ENCODE measurements at places on chromosomes 6 and 20.

- no peak for DNase-seq
These were observed 121.3 kb downstream of the DOK5 start for GRCh38 chr20:54596651-54597050.

DNA sequence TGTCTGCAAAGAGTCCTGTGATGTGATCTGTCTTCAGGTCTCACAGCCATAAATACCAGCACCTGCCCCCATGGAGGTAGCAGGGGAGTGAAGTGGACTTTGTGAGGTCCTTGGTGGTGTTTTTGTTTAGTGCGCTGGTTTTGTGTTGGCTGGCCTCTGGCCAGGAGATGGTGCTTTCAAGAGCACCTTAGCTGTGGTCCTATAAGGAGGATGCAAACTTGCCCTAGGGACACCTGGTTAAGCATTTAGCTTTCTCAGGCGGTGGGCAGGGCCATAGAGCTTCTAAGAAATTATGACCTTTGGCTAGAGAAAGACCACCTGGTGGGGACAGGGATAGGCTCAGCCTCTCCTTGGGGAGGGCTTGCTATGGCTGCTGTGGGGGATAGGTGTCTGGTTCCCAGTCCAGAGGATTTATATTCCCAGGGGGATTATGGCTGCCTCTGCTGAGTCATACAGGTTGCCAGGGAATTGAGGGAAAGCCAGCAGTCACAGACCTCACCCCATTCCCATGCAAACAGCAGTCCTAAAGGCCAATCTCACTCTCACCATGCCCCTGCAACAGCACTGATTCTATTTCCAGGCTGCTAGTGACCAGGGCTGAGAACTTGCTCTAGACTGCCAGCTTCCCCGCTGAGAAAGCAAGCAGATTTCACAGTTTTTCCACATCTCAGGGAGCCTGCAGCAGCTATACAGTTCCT, 259.3 kb downstream of the TFAP2B start:
- no peak for DNase-seq

- no peak for DNase-seq
These were observed 282.9 kb downstream of the CLIC5 start for GRCh38 chr6:45732731-45733130.

- no peak for DNase-seq
These were observed 30.3 kb downstream of the PACSIN1 start for GRCh38 chr6:34496103-34496685.

- no peak for DNase-seq
These were observed 52.8 kb downstream of the B4GALT5 start for GRCh38 chr20:49660912-49661311.

DNA sequence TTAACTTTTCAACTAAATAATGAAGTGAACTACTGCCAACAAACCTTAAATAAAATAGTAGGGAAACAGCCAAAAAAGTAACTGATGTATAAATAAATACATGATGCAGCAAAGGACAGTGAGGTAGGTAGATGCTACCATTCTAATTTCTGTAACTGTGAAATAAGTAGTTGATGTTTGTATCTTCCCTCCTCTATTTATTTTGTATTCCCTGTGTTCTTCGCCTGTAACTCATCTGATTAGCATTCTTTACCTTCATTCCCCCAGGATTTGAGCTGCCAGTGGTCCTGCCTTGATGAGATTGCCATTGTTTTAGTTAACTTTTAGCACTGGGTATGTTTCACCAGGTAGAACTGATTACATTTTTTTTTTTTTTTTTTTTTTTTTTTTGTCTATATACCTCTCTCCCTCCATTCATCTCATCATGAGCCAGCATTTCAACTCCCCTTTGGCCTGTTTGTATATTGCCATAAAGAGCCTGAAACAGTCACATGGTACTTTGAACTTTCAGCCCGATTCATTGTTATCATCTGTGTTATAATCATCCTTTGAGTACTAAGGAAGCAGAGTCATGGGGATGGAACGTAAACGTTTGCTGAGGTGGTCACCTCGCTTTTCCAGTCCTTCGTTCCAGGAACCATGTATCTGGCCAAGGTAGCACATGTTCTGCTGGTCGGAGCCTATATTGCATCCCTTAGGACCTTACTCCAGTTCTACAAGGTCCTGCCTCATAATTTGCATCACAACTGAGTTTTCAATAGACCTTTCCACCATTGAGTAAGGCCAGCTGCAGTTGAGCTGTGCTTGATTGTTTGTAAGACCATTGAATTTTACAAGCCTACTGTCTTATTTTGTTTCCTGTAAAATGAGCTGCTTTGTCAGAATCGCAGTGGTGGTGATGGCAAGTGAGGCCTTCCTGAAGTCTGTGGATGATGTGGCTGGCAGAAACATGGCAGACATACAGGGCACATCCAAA, 107.6 kb downstream of the JAG1 start:
- no peak for DNase-seq

DNA sequence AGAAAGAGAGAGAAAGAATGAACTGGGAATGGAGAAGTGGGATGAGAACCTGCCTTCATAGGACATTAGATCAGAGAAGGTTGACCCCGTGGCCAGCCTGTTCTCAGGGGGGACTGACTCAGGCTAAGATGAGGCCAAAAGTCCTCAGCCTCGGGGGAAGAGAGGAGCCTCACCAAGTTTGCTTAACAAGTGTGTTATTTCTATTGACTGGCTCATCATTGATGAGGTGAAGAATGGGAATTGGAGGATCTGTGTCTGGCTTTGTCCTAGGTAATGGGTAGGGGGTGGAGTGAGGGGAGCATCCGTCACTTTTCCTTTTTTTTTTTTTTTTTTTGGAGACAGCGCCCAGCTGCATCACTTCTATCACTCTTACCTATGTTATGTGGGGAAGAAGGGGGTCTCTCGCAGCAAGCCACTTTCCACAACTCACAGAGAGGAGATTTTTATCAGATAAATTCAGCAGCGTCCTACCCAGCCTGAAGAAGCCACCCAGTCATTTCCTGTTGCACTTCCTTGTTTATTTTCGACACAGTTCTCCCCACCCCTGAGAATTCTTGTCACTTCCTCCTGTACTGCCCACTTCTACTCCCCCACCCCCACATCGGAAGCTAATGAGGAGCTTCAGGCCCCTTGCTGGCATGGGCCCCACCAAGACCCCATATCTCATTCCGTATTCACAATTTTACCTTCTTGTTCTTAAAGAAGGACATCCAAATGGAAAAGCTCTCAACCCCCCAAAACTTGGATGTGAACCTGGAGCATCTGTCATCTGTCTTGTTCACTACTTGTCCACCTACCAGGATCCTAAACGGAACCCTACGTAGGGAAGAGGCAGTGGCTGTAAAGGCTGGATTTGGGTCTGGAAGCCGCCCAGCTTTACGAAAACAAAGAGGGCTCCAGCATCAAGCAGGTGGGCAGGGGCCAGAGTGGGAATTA, 2.8 kb upstream of the RNASET2 start:
- DNase-seq, result no peak

- no peak for DNase-seq
These were observed 19.3 kb downstream of the MRAP2 start for GRCh38 chr6:84052883-84053241.

GRCh38 chr6:22882581-22882980, 313.2 kb downstream of the HDGFL1 start:
- no peak for DNase-seq

GRCh38 chr20:50726955-50727791, 4.2 kb upstream of the PARD6B start:
- DNase-seq, result no peak

- DNase-seq, result no peak
These were observed 128.5 kb downstream of the MOXD1 start for GRCh38 chr6:132272776-132273175.

DNA sequence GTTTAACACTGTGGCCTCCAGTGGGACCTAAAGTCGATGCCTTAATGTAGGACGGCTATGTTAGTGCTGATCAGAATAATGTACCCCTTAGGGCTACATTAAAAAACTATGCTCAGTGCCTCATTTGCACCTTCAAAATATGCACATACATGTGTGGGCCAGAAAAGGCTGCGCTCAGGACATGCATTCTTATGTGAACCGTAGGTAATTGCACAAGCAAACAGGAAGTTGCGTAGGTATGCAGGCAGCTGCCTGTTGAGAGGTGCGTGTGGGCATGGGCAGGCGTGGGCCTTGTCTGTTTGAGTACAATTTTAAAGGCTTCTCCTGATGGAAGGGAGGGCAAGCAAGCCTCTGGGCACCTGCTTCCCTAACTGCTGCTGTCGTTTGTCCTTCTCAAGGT, 116.2 kb upstream of the JAG1 start:
- DNase-seq, result no peak

DNA sequence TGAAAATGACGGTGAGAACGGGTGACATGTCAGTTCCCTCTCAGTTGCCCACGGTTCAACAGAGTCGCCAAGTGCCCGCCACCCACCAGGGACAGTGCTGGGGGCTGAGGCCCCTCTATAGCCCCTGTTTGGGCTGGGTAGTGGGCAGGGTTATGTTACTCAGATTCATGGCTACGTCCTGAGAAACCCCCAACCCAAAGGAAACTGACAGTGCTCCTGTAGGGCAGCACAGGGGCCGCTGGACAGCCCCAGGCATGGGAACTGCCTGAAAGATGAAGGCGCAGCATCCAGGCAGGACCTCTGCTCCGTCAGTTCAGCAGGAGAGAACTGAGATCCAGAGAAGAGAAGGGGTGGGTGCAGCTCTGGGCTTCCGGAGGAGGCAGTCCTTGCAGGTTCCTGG, 118.9 kb upstream of the PMEPA1 start:
- no peak for DNase-seq

GRCh38 chr6:158161566-158162254, 6.4 kb downstream of the SERAC1 start:
- no peak for DNase-seq

- DNase-seq, result no peak
These were observed 51.0 kb downstream of the TXNDC5 start for GRCh38 chr6:7859591-7859990.

GRCh38 chr6:145489583-145489982, 245.7 kb downstream of the EPM2A start:
- DNase-seq, result no peak

DNA sequence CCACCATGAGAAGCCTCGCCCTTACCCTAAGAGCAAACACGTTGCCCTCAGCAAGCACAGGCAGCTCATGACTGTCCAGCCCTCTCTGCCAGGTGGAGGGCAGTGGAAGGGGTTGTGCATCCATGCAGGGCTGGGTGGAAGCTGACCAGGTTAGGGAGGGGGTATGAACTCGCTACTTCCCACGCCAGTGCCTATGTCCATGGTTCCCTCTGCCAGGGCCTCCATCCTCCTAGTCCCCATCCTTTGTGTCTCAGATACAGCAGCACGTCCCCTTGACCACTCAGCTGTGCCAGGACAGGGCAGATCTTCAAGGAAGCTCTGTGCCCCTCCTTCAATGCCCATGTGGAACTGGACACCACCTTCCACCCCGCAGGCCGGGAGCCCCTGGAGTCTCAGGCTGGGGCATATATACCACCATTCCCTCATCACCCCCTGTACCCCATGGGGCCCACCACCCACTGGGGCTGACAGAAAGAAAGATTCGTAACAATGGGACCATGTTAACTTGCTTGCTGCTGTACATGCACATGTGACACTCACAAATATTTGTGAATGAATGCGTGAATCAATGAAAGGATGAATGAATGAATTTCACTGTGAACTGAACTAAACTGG, 90.7 kb downstream of the ANKRD60 start:
- no peak for DNase-seq

DNA sequence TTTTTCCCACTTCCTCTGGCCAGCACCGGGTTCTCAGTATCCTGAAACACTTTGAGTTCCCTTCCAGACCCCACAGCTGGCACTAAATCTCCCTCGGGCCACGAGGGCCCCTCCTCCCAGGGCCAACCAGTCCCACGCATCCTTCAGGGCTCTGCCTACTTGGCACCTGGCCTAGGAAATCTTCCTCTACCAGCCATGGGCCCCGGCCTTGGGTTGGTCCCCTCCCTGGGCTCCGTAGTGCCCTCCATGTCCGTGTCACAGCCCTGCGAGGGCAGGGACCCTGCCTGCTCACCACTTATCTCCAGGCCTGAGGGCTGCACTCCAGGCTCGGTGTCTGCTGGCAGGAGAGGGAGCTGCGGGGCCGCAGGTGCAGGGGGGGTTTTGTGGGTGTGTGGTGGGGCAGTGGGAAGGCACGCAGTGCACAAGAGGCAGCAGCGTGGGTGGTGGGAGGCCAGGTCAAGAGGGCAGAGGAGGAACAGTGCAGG, 48.8 kb upstream of the CDH22 start:
- no peak for DNase-seq

DNA sequence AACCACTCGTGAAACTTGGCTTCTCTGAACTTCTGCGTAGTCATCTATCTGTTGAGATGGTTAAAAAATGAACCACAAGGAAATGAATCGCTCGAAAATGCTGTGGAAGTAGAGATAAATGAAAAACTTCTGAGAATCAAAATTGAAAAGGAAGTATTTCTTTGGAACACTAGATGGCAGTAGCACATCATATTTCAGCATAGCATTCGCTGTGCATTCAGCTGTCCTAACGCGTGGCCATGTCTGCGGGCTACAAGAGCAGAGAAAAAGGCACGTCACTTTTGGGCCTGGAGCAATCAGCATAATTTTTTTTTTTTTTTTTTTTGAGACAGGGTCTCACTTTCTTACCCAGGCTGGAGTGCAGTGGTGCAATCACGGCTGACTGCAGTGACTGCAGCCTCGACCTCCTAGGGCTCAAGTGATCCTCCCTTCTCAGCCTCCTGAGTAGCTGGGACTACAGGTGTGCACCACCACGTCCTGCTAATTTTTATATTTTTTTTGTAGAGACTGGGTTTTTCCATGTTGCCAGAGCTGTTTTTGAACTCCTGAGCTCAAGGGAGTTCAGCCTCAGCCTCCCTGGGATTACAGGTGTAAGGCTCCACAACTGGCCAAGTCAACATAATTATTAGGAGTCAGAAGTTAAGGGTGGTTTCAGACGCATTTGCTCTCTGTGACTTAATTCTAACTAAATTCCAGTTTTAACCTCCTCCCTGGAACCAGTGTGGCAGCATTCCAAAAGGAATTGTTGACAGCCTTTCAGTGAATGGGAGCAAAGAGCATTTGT, 8.8 kb upstream of the PERP start:
- peak; percentile 44 for DNase-seq

DNA sequence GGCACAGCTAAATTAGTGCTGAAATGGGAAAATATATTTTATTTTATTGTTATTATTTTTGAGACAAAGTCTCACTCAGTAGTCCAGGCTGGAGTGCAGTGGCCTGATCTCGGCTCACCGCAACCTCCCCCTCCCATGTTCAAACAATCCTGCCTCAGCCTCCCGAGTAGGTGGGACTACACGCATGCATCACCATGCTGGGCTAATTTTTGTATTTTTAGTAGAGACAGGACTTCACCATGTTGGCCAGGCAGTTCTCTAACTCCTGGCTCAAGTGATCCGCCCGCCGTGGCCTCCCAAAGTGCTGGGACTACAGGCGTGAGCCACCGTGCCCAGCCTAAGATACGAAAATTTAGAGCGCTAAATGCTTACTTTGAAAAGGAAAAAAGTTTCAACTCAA, 4.8 kb downstream of the RAB23 start:
- no peak for DNase-seq

GRCh38 chr6:40671694-40672050, 84.5 kb upstream of the LRFN2 start:
- DNase-seq, result no peak

- DNase-seq, result no peak
These were observed 64.9 kb upstream of the ZNF133 start for GRCh38 chr20:18223409-18223808.
